ENCODE measurements at places on chromosomes 5 and 9. TPM values are rescaled to one million over a fixed set of nuclear protein-coding genes. Genes with fewer than 3 reads are reported as not detected.

- DNase-seq = no peak
Observed at GRCh38 chr5:112418659-112419163, 366 bp downstream of the EPB41L4A start.

DNA sequence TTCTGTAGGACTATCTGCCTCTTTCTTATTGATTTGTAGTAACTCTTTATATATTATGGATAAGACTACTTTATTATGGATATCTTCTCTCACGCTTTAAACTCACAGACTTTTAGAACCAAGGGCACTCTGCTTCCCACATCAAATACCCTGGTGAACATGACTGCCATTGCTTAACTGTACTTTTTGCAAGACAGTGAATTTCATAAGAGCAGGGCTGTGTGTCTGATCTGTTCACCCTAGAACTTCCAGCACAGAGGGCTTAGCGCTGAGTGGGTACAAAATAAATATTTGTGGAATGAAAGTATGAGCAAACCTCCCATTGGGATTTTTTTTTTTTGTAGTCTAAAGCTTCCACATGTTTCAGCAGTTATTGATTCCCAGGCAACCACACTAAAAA lies 84.8 kb downstream of the CFAP77 start:
- DNase-seq = no peak

DNA sequence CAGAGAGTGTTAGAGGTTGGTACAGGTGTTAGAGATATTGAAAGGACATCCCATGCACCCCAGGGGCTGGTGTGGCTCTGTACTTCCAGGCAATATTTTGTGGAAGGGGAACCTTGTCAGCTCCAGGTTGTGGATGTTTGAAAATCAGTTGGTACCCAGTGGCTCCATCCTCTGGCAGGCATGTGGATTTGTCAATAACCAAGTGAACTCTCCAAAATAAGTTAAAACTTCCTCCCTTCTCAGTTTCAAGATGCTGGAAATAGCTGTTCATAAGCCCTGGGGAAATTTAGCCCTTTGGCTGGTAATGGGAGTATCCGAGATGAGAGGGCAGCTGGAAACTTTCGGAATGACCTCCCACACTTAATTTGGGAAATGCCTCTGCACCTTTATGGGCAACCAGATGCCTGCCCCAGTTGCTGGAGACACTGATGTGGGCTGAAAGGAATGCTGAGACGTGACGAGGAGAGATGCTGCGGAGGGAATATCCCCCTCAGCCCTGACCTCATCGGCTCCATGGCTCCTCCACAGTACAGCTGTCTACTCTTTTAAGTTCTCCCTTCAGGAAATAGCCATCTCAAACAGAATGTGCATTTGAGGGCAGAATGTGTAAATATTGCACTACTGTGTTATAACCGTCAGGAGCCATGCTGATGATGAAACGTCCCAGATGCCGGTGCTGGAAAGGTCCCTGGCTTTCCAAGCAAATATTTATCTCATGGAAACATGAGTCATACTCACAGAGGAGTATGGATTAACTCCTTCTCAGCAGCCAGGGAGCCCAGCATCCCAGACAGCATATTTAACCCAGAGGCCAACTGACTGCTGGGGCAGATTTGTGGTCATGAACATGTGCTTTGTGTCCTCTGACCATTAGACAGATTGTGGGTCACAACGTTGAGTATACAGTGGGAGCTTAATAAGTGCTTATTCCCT lies 29.5 kb downstream of the TGFBI start:
- DNase-seq = peak; percentile 32

DNA sequence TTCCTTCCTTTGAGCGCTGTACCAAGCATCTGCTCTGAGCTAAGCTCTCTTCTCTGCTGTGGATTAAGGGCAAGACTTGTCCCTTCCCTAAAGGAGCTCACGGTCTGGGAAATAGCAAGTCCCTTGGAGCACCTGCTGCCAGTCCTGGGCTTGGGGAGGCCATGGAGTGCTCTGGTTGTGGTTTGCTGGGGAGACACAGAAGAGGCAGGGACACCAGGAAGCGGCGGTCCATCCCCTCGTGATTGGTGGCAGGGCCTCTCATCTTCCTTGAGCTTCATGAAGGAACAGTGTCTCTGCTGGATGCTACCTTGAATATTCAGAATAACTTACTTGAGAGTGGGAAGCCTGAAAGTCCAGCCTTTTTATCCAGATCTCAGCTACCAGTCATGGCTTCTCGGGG lies 35.3 kb downstream of the COL5A1 start:
- no peak for DNase-seq

- DNase-seq = no peak
Observed at GRCh38 chr5:10421896-10422691, 19.6 kb upstream of the ROPN1L start.

- DNase-seq = no peak
Observed at GRCh38 chr5:152178350-152178699, 226.8 kb downstream of the NMUR2 start.

- no peak for DNase-seq
Observed at GRCh38 chr5:54476682-54477081, 21.2 kb downstream of the HSPB3 start.

DNA sequence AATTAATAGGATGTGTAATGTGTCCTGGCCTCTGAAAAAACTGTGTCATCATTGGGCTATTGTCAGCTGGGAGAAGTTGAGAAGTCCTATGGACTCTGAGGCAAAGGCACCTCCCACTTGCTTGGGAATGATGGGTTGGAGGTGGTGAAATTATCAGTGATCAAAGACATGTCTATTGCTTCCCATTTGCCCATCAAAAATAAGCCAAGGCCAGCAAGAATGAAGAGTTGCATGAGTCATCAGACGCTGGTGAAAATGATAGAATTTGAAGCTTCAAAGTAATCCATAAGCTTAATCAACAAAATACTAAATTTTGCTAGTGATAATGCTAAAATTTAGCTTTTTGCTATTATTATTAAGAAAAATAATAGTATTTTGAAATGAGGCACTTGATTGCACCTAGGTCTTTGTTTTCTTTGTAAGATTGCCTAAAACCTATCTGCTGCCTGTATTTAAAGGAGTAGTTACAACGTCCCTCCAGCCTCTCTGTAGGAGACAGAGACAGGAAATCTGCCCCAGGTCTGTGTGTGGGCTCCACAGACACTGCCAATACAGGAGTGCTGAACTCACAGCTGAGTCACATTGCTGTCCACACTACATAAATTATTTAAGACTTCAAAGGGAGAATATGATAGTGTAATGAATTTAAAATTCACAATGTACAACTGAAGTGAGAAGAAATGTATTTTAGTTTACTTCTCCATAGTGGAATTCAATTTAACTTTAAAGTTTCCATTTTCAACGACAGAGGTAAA lies 48.4 kb upstream of the APC start:
- no peak for DNase-seq

DNA sequence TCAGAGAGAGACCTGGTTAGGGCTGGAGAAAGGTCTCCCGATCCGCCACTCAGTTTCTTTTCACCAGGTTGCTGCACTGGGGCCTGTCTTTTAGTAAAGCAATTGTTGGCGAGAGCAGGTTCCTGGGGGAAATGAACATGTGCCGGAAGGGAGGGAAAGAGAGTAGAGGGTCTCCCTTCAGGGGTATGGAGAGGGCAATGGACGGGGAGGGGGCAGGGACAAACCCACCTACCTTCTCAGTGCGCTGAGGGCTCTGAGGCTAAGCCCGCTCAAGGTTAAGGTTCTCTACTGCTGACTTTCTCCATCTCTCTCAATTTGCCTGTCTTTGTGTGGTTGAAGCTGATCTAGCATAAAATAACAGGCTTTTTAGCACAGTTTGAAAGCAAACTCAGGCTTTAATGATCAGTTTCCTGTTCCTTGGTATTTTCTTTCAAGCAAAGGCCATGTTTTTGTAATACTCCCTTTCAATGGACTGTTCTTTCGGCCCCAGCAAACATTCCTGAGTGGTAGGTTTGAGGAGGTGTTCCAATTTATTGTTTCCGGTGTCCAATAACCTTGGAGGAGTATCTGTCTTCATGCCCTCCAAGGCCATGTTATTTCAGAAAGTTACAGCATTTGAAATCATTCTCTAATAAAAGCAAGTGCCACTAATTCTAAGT lies 25.5 kb upstream of the TRAF1 start:
- no peak for DNase-seq

DNA sequence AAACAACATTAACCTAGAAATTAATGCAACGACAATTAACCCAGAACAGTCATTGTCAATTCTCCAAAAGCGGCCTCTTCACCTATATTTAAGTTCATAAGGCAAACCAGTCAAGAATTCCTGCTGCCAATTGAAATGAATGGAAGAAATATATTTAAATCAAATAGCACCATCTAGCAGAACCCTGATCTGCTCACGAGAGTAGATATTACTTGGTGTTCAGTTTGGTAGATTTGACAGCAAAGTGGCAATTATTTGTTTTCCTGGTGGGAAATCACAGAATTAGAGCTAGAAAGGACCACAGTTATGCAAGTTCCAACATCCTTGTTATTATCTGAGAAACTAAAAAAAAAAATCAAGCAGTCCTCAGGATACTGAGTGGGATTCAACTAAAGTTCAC lies 2.3 kb downstream of the SSBP2 start:
- no peak for DNase-seq

GRCh38 chr9:112783551-112783954 lies 33.0 kb downstream of the SNX30 start:
- DNase-seq = no peak

- no peak for DNase-seq
Observed at GRCh38 chr5:98993512-98993911, 64.7 kb upstream of the CHD1 start.

GRCh38 chr9:4615251-4615650 lies 46.8 kb upstream of the PLPP6 start:
- no peak for DNase-seq

DNA sequence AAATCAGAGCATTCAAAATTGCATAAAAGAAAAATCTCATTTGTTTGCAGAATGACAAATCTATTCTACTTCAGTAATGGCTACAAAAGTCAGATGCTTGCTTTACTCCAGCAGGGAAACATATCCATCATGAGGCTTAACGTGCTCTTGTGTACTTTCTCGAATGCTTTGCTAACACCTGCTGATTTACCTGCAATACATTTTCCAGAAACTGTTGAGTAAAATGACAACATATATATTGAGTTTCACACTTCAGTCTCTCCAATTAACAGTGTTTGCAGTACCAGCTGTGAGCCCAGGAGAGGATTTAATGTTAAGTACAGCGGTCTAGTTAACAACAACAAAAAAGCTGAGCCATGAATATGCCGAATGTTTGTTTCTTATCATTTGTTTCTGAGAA lies 391.5 kb upstream of the SMC2 start:
- no peak for DNase-seq

DNA sequence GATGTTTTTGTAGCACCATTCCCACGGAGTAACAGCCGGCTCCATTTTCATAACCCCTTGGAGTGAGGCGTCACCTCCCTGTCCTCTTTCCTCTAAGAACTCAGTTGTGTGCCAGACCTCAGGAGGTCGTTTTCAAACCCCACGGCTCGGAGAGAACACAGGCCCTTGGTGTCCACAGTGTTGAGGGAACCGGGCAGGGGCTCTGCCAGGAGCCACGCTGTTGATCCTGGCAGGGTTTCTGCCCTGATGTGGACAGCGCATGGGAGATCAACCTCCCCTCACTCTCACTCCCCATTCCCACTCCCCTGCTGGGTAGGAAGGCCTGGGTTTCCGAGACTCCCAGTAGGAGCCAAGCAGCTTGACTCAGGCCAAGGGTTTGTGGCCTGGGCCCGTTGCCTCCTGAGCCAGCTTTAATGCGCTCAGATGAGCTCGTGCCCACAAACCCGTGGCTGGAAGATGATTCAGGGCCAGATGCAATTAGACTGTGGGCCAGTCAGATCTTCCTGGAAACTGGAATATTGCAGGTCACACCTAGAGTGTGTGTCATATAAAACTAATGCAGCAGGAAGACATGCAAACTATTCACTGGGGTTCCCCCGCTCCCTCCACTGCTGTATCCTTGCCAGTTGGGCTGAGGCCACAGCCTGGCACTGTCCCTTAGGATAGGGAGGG lies 133.4 kb downstream of the SLC12A2 start:
- DNase-seq = no peak

- no peak for DNase-seq
Observed at GRCh38 chr9:29208670-29209069, 1635.4 kb upstream of the C9orf72 start.

DNA sequence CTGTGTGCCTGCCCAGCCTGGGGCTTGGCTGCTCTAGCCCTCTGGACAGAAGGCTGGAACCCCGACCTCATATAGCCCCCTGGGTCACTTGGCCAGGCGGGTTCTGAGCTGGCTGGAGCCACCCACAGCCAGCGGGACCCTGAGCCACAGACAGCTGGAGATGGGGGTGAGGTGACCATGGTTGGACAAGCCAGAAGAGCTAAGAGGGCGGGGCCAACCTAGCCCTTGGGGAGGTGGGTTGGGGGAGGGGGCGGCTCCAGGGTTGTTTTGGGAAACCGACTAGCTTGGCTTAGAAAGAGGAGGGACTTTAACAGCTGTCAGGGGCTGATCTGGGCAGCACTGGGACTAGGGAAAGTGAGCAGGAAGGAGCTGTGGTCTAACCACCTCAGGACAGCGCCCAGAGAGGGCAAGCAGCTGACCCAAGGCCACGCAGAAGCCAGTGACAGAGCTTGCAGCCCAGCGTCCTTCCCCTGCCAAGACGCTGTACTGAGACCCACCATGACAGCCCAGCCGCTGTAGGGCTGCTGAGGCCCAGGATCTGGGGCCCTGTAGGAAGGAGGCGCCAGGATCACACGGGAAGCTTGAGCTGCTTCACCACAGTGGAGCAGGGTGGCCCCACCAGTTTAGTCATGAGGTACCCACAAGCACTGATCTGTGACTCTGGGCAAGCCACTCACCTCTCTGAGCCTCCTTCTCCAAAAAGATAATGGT lies 2.2 kb downstream of the AIF1L start:
- DNase-seq = no peak

GRCh38 chr9:135413086-135413375 lies 66.6 kb upstream of the PPP1R26 start:
- DNase-seq = no peak

GRCh38 chr9:119298076-119298853 lies 71.0 kb downstream of the BRINP1 start:
- no peak for DNase-seq

GRCh38 chr9:105216440-105217178 lies 27.8 kb upstream of the SLC44A1 start:
- no peak for DNase-seq

GRCh38 chr9:124202447-124202971 lies 55.2 kb upstream of the NEK6 start:
- DNase-seq = peak; percentile 12

ENG gene
- 0.32 TPM for total RNA-seq

IFNA21 gene
- not detected for total RNA-seq

PCDHA8 gene
- total RNA-seq = 1.1 TPM

CORO2A gene
- 24.3 TPM for total RNA-seq

HAVCR1 gene
- 6.0 TPM for total RNA-seq

SYNPO gene
- 0.92 TPM for total RNA-seq

STK32A gene
- total RNA-seq = 29.5 TPM

DDX31 gene
- total RNA-seq = 20.1 TPM

PLAC8L1 gene
- total RNA-seq = 3.8 TPM
